Activated CD4-positive, alpha-beta memory T cell treated with anti-CD3 and anti-CD28 coated beads for 36 hours (primary cell): ENCODE measurements at places on chromosomes 6 and 20.
A peak's percentile ranks its signal among the peaks of the same experiment; 100 is the strongest.

DNA sequence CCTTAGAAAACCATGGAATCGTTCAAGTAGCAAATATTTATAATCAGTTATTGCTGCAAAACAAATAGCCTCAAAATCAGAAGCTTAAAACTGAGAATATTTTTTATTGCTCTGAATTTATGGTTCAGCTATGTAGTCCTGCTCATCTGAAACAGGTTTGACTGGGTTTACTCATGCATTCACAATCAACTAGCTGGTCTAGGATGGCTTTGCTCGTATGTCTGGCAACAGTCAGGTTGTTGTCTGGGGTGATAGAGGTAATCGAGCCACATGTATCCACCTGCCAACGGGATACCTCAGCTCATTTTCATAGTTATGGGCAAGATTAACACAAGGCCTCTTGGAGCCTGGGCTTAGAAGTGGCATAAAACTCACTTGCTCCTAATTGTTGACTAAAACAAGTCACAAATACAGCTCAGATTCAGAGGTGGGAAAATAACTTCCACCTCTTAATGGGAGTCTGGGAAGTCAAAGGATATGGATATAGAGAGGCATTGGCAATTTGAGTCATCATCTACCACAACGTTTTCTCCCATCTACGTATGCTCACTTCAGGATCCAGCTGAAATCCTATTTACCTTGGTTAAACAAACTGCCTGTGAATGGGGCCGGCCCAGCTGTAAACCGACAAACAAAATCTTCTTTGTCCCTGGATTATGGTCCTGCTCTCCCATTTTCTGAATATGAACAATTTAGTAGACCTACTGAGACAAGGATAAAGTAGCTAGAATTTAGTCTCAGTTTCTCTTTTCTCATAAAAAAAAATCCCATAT, 54.5 kb upstream of the TENT5A start:
- DNase-seq = no peak

DNA sequence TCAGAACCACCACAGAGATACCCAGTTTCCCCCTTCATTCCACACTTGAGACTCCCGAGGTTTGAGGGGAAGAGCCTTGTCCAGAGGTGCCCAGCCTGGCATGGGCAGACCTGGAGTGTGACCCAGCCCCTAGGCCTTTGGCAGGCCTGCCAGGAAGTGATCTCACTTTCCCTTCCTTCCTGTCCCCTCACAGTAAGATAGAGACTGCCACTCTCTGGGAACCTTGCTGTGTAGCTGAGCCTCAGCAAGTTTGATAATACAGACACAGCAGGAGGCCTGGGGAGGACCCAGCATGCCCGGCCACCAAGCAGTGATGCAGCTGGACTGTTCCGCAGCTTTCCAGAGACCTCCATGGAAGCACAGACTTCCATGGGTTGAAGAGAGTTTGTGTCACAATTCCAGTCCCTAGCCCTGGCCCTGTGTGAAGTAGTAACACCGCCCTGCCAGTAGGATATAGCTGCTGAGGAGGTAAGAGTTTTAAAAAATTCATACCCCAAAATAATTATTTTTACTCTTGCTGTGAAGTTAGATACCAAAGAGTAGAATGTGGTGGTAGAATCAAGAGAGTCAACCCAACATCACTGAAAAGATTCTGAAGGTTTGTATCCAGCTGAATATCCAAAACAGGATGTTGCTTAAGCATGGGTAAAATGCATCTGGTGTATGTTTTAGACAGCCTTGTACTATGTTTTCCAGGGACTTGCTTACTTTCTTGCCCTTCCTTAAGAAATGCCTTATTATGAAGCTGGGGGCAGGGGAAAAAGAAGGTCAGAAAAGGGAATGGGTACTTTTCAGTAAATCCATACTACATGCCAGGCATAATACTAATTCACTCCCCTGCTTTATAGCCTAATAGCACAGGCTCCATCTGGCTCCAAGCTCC, 16.3 kb downstream of the PKIG start:
- peak; percentile 12 for DNase-seq

DNA sequence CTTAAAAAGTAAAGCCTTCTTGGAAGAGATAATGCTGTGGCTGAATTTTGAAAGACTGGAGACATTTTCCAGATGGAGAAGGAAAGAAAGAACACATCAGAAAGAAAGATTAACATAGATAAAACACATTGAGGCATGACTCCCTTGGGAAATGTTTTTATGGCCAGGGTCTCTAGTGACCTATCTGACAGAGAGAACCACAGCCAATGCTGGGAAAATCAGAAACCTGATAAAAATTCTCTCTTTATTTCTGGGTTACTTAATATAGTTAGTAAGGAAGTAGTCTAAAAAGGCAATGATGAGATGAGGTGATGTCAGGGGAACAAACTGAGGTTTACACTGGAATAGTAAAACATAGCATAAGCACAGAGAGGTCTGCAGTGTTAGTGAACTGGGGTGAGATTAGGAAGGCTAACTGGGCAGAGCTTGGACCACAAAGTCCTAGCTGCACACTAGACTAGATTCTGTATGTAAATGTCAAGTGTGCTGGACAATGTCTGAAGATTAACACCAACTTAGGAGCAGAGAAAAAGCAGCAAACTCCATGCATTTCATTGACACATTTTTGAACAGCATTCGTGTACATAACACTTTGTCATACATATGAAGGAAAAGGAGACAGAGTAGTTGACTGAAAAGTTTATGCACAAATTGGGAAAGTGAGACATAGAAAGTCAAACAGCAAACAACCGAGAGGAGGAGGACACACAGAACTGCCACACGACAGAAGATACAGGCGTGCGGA, 31.0 kb downstream of the ELOVL2 start:
- DNase-seq = no peak

GRCh38 chr20:15297059-15297875, 959.9 kb upstream of the FLRT3 start:
- no peak for DNase-seq

DNA sequence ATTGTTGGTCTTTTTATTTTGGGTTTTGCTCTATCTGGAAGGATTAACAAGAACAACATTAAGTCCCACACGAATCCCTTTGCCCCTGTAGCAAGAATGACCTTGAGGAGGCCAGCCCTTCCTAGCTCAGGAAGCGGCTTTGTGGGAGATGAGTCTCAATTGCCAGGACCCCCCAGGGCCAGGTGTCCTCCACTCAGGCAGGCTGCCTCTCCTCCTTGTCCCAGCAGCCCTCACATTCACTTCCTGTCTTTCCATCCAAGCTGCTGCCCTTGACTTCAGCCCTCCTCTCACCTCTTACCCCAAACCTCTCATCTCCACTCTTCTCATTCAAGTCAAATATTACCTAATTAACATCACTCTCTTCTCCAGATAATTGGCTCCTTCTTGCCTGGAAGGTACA, 22.6 kb upstream of the SYNDIG1 start:
- no peak for DNase-seq

DNA sequence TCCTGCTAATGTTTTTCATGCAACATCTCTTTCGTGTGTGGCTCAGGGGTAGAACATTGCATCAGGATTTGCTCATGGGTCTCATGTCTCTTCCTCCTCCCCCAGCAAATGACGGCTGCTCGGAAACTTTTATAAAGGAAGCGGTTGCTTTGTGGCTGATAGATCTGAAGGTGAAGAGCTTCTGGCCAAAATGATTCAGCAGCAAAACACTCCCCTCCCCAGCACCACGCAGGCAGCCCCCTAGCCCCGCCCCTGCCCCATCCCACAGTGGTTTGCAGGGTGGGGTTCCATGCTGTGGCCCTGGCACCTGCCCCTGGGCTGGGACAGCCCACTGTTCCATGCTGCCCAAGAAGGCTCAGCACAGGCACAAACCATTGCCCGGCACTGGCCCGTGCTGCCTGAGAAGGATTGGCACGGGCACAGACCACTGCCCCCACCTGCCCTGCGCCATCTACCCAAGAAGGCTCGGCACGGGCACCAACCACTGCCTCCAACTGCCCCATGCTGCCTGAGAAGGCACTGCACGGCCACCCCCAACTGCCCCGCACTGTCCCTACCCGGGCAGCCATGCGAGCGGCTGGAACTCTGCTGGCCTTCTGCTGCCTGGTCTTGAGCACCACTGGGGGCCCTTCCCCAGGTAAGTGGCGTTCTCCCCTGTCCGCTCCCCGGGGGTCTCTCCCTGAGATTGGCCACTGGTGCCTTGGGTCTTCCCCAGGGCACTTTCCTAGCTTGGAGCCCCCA, at the start of gene CST7:
Gene CST7 (plus strand): TSS at position 331 of the 741 bp plus-strand sequence. CDS start 237 bp downstream, at position 568.
- peak; percentile 93 for DNase-seq

- peak; percentile 15 for DNase-seq
These were observed 51.0 kb downstream of the RPS12 start for GRCh38 chr6:132865364-132865763.

DNA sequence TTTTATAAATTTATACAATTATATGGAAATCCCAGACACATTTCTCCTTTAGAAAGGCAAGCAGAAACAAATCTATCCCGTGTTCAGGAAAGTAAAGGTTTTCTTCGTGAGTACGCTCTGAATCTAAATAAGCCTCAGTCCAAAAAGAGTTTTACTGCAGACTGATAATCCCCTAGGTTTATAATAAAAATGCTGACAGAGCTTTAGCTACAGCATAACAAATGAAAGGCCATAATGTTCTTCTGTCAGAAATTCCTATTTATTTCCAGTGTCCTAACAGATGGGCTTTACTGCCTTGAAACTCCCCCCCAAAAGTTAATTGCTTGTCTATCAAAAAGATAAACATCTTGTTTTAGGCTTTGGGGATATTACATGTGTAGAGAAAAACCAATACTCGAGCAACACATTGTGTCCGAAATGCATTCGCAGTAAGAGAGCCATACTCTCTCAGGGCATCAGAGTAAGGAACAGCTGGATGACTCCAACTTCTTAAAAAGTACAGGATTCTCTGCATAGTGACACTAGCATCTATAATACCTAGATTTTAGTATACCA, 109.0 kb downstream of the PRKN start:
- no peak for DNase-seq

DNA sequence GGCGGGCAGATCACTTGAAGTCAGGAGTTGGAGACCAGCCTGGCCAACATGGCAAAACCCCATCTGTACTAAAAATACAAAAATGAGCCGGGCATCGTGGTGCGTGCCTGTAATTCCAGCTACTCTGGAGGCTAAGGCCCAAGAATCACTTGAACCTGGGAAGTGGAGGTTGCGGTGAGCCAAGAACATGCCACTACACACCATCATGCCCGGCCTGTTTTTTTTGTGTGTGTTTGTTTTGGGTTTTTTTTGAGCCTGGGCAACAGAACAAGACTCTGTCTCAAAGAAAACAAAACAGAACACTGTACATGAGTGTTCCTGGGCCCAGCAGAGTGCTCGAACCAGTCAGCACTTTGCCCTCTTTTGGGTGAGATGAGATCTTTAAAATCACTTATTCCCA, 159.1 kb downstream of the MTHFD1L start:
- no peak for DNase-seq

GRCh38 chr6:124991764-124992295, 29.6 kb downstream of the RNF217 start:
- DNase-seq = no peak

GRCh38 chr6:74814440-74814839, 391.4 kb downstream of the COL12A1 start:
- DNase-seq = no peak
